ENCODE measurements at places on chromosomes 12 and 14.

- DNase-seq: no peak
Observed at GRCh38 chr12:88299567-88300101, 157.5 kb downstream of the TMTC3 start.

- no peak for DNase-seq
Observed at GRCh38 chr12:99529966-99530365, 117.6 kb upstream of the GARIN6 start.

DNA sequence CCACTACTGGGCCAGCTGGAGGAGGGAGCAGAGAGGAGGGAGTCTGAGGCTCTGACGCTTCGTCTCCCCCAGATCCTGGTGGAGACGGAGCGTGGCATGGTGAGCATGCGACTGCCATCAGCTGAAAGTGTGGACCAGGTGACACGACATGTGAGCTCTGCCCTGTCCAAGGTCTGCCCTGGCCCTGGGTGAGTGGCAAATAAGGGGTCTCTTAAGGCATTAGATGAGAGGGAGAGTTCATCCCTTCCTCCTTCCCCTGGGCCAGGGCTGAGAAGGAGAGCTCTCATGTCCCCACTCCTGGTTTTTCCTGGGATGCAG lies 2.5 kb downstream of the CARMIL3 start:
- no peak for DNase-seq

GRCh38 chr12:24083838-24084237 lies 134.4 kb upstream of the SOX5 start:
- no peak for DNase-seq

- no peak for DNase-seq
Observed at GRCh38 chr14:89359477-89360222, 57.4 kb downstream of the FOXN3 start.

GRCh38 chr12:120847392-120847791 lies 56.8 kb downstream of the SPPL3 start:
- no peak for DNase-seq

- DNase-seq: no peak
Observed at GRCh38 chr12:98911396-98911795, 266.3 kb downstream of the APAF1 start.

DNA sequence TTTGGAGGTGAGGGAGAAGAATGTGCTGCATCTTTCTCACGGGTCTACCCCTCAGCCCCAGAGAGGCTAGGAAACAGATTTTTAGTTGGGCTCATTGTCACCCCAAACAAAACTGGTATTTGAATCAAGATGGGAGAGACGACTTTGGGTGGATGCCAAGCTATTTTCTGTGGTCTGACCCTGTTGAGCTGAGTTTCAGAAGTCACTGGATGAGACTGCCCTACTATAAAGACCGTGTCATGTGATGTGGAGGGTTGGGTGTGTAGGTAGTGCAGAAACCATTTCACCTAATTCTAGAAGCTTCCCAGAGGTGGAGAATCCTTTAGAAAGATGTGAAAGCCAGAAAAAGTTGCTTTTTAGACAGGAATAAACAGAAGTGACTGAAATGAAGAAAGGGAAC lies 60.2 kb downstream of the IFT43 start:
- DNase-seq: no peak

GRCh38 chr14:92841930-92842329 lies 47.8 kb downstream of the GOLGA5 start:
- DNase-seq: no peak

DNA sequence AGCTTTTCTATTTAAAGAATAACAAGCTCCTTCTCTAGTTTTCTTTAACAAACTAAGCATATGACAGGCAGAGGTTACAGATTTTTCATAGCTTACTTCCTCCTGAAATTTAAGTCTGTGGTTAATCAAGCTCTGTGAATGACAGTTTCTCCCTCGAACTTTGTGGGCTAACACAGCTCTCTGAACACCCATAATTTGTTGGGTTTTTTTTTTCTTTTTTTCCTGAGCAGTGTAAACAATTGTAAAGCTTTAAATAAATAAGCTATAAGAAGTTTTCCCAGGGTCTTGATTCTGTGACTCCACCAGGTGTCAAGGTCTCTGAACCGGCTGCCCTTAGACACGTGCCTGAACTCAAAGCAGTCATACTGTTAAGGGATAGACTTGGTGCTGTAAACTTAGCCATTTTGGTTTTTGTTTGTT lies 128.1 kb upstream of the AMIGO2 start:
- no peak for DNase-seq

DNA sequence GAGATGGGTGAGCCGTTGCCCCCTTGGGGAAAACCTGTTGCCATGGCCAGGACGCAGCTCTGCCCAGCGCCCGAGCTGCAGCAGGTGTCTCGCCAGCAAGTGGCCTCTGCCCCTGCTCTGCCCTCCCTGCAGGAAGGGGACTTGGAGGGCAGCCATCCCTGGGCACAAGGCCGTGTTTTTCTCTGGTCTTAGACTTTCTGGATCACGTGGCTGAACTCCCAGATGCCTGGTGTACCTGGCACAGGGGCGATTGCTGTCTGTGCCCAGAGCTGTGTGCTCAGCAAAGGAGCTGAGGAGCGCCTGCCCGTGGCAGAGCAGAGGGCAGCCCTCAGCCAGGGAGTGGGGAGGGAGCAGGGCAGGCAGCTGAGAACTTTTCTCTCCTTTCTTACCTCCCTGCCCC lies 38.0 kb downstream of the TMEM63C start:
- DNase-seq: peak; percentile 23

- no peak for DNase-seq
Observed at GRCh38 chr12:103969391-103969790, 3.7 kb downstream of the TDG start.

GRCh38 chr14:99077076-99077843 lies 194.7 kb downstream of the BCL11B start:
- DNase-seq: no peak

DNA sequence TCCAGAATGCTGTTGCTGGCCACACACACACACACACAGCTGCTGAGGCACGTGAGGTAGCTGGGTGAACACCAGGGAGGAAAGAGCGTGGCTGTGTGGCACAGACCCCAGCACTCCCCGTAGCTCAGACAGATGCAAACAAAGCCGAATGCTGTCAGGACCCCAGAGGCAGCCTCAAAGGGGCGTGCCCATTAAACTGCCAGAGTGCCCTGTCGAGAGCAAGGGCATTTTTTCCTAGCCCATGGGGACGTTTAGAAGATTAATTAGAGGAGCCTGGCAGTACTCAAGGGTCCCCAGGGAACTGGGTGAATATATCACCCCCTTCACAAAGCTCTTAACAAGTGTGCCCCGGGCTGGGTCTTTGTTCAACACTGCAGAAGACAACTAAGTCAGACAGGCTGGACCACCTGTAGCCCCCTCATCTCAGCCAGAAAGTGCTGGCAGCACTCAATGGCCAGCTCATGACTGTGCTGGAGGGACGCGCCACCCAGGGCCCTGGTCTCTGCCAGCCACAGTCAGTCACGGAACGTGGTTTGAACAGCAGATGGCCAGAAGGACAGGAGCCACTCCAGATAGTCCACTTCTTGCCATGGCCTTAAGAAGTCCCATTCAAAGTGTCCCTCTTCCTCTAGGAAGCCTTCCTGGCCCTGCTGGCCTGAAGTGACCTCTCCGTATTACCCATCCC lies 37.5 kb downstream of the TTC7B start:
- no peak for DNase-seq

GRCh38 chr12:87332987-87333726 lies 696.0 kb downstream of the C12orf50 start:
- DNase-seq: no peak

DNA sequence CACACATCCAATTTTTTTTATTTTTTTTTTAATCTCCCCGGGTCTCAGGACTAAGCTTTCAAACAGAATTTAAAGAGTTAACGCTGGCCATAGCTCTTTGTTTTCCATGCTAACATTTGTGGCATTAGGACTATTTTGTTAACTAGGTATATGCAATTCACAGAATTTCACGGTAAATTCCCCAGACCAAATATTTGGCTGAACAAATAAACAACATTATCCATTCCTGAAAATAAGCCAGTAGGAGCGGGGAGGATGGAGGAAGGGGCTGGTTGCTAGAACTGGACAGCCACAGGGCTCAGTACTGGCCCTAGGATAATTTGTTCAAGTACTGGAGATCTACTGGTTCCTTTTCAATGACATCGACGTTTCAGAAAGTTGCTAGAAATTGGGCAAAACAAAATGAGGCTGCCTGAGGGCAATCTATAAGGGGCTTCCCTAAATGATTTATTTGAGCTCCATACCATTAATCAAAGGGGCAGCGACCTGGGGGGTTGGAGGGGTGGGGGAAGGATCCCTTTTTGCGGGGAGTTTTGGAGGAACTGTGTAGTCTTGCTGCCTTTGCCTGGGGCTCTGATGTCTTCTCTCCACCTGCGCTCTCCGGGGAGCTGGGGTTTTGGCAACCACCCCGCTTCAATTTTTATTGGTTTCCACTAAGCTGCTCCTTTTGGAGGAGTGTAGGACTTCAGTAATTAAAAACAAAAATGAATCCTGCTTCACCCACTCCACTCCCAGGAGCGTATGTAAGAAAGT lies 9.0 kb downstream of the BMP4 start:
- DNase-seq: no peak

DNA sequence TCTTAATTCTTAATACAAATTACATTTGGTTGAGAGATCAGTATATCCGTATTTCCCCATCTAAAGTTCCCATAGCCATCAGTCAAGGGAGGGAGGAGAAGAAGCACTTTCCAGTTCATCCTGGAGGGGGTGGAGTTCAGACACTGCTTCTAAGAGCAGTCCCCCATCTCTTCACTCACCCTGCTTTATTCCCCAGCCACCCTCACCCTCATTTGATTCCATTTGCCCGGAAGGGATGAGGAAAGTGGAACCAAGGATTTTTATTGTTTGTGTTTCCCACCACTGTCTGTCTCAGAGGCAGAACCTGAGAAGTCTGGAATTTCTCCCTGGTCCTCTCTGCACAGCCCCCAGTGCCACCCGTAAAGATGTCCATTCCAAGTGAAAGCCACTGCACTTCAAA lies 134.2 kb upstream of the HIF1A start:
- no peak for DNase-seq
